ENCODE measurements at places on chromosomes 6 and 20. TPM values are rescaled to one million over a fixed set of nuclear protein-coding genes. Genes with fewer than 3 reads are reported as not detected.
A peak's percentile ranks its signal among the peaks of the same experiment; 100 is the strongest.

Gene SDCBP2
- 10.3 TPM for polyA plus RNA-seq

Gene NEDD9
- 19.2 TPM for polyA plus RNA-seq

Gene HSPA1L
- polyA plus RNA-seq = 2.3 TPM

Gene OPRM1
- not detected for polyA plus RNA-seq

Gene DUSP15
- 143 TPM for polyA plus RNA-seq

Gene SALL4
- not detected for polyA plus RNA-seq

DNA sequence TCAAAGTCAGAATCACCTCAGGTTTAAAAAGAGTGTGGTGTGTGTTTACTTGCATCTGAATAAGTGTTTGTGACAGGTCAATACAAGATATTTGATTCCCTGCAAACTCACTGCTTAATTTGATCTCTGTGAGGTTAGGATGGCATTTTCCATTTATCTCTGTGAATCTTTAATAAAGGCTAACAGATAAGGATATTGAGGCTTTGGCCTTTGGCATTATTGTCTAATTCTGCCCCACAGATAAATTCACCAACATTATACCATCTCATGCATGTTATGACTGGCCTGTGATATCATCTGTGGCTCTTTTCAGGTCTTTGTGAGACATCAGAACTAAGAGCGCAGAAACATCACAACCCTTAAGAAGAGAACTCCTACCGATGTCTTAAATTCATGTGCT, 84.7 kb downstream of the TRMT6 start:
- DNase-seq = no peak

- DNase-seq = peak; percentile 6
Measured at GRCh38 chr6:166719019-166719418, 92.0 kb upstream of the RPS6KA2 start.

DNA sequence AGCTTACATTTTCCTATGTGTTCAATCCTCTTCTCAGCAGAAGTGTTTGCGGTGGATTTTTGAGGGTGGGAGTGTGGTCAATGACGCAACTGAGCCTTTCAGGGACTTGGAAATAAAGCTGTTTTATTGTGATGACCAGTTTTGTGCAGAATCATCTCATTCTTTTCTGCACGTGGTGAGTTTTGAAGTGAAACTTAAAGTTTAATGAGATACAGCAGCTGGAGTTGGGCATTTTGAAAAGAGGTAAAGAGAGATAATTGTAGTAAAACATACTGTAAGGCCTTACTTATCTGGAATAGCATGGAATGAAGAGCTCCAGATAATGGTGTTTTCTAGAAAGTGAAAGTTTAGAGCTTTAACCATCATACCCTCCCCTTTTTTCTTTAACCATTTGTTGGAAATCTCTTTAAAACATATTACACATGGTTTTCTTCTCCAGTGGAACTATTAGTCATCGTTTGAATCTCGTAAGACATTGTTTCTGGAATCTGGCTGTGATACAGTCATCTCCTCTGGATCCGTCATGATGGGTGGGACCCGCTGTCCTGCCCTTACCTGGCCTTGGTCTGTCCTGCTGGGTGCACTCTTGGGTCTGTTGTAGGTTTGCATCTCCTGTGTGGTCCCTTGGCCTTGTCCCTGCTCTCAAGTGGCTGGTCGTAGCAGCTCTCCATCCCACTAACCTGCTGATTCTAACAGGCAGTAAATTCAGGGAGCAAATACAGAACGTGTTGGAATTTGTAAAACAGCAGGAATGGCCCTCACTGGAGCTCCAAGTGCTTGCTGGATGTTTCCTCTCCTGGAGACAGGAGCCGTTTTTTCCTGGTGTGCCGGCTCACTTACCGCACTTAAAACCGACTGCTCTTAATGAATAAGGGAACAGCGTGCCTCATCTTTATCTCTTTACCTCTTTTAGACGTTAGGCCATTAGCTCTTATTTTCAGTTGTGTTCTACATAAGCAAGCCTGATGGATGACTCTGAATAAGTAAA, 29.8 kb downstream of the UST start:
- DNase-seq = peak; percentile 31

DNA sequence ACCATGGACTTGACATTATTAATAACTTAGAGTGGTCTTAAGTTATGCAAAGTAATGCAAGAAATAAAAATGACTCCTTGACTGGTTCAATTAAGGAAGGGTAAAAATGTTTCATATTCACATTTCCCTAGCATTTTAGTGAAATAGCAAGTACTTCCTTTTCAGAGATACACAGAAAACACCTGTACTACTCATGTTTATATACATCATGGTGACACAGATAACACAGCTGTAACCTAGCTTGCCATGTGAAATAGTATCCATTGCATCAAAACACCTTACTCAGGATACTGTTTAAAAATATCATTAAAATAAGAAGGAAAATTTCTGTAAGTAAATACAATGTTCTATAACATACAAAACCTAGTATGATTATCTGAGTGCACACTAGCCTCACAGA, 102.4 kb downstream of the AHI1 start:
- no peak for DNase-seq

GRCh38 chr6:131321589-131321988, 186.3 kb downstream of the AKAP7 start:
- DNase-seq = no peak

DNA sequence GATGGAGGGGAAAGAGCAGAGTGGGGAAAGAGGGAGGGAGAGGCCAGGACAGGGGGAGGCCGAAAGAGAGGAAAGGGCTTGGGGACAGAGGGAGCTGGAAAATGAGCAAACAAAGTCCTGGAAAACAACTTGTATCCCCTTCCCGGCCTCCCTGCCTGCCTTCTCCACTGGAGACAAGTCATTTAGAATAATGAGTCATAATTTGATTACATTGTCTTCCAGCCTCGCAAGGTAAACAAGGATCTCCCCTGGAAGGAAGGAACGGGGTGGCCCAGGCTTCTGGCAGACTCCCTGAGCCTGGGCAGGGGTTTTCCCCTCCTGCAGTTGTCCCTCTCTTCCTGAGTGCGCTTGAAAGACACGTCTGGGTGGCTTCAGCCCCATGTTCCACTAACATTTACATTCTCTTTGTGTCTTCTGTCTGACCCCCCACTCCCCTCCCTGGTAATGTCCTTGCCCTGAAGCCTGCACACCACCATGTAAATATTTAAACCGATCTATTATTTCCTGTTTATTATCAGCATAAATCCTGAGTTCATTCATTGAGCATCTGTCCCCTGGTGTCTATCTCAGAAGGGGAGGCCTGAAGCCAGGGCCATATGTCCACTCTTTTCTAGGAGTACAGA, 12.1 kb upstream of the MRPS18A start:
- DNase-seq = no peak

DNA sequence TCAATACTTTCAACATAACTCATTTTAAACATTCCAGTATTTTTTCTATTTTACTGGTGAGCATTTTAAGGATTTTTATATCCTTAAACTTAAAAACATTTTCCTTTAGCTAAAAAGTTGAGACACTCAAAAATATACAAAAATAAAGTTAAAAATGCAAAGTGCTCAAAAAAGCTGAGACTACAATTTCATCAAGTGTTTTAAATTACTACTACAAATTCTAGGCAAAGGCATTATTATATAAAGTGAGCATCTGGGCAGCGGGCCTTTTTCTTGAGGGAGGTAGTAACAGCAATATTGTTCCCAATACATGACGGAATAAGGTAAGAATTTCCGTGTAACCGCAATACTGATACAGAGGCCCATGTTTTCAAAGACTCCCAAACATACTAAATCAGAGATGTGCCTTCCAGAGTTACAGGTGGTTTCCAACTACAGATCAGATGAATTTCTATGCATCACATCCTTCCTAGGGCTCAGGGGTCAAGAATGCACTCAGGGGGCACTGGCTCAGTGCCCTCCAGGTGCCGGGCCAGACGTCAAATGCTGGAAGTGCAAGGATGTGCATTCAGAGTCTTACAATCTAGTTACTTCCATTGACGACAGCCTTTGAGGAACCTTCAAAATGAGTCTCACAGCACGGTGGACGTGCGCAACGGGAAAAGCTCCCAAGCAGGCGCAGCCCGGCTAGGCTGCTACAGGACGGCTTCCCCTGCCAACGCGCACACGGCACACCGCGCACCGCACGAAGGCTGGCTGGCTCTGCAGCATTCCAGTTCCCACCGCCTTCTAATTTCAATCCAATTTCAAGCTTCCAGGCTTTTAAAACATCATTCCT, 1.7 kb downstream of the PHF10 start:
- peak; percentile 64 for DNase-seq

DNA sequence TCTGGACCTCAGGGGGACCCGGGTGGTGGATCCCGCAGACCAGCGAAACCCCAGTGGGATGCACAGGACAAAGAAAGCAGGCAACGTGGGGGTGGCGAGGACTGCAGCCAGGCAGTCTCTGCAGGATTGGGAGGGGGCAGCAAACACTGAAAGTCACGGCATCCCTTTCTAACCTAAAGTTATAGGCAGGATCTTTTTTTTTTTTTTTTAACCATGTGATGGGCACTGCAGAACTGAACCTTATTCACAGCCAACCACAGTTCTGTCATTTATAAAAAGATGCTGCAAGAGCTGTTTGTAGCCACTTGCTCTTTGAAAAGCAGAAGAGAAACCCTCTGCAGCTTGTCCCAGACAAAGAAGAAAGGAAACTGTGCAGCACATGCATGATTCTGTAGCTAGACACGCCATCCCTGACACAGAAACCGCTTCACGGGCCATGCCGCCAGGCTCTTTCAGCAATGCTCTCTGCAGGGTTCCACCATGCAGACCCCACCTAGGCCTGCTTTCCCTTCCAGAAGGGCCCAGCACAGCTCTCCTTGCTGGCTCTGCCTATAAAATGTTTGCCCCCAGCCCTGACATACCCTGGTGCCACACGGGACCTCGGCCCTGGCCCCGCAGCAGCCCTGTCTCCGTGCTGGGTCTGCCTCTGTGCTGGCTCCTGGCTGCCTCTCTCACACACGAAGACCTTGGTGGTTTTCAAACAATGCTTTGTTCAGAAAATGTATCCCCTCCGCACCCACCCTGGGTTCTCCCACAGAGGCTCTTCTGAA, 70.8 kb downstream of the PYGB start:
- no peak for DNase-seq

DNA sequence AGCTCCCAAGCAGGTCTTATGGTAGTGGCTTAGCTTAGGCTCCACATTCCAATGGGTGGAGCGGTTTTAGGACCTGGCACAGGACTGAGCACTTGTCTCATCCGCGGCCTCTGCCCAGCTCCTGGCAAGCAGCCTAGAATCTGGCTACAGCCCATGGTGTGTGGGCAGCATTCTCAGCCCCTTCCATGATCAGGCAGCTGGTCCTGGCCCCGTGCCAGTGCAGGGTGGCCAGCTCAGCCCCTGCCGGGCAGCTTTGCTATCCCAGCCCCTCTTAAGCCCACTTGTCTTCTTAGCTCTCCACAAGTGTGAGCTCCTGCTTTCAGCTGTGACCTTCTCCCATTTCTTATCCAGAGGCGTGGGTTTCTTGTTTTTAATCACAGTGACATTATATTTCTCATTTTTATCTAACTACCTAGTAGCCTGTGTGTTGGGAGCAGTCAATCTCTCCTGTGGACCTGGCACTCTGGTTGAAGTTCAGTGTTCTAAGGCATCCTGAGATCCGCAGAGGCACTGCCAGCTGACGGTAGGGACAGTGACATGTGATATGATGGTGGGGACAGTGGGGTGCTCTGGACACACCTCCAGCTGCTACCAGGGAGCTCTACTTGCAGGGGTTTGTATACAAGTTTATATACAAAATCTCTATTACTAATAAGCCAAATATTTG, 119.9 kb upstream of the PRND start:
- DNase-seq = no peak

- DNase-seq = no peak
Measured at GRCh38 chr20:57159193-57159851, 107.1 kb downstream of the BMP7 start.

DNA sequence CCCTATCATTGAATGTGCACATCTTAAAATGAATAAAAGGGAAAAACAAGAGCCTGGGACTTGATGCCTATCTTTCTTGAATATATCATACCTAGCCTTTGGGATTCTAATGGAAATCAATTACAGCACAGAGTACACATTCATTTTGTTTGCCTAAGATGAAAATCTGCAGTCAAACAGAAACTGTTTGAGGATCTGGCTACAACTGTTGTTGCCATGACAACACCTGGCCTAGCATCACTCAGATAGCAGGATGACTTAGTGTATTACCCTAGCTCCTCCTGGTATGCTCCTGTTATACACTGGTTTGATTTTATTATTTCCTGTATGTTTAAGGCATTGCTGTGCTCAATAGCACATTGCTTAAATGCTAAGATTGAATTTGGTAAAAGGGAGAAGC, 71.5 kb upstream of the LAMP5 start:
- DNase-seq = no peak

DNA sequence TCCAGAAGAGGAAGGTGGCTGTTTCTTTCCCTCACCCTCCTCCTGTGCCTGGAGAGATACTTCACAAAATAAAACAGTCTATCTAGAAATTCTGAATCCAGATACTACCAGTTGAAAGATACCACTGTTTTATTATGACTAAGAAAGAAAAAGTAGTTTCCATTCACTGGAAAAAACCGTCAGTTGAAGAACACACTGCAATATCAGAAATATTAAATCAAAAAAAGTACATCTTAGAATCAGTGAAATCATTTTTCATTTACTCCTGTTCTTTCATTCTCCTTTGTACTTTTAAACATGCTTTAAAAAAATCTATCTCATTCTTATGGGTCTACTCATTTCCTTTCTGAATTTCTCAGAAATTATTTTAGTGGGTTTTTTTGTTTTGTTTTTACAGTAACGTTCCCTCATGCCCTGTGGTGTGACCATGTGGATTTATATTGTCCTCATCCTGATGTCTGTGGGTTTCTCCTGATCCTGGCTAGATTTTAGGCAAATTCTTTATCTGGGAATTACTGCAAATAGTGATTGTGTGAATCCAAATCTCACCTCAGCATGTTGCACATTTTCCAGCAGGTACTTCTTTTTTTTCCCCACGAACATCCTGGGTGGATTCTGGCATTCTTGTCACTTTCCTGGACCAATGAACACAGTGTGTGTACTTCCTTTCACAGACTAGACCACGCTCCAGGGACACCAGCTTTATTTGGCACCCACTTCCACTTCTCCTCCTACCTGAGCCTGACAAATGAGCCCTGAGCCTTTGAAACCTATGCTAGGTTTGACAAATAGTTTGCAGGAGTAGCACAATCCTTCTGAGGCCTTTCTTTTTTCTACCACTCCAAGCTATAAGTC, 114.0 kb upstream of the LAMP5 start:
- no peak for DNase-seq
